Uterus (tissue), 4 donors: ENCODE measurements at places on chromosomes 5 and 9. TPM values are rescaled to one million over a fixed set of nuclear protein-coding genes. Genes with fewer than 3 reads are reported as not detected.

PLEKHG4B gene
- under 0.01 TPM for total RNA-seq

GRCh38 chr9:115601434-115601833 lies 483.5 kb upstream of the TNC start:
- no peak for DNase-seq
- no peaks in the 10 kb centered on the region for H3K27me3 ChIP-seq
- H3K4me3 ChIP-seq = no peak overlapping the region
- H3K27ac ChIP-seq = no peak overlapping the region
- H3K36me3 ChIP-seq = no peaks in the 10 kb centered on the region

- no peak for DNase-seq
- no peaks in the 10 kb centered on the region for H3K4me1 ChIP-seq
- no peak overlapping the region for H3K27ac ChIP-seq
- no peak overlapping the region for H3K4me3 ChIP-seq
- no peaks in the 10 kb centered on the region for H3K27me3 ChIP-seq
These were observed 24.9 kb downstream of the MELK start for GRCh38 chr9:36597412-36598178.

TOR1A gene
- total RNA-seq = 13.1 TPM

NOXA1 gene
- total RNA-seq = 13.3 TPM

DNA sequence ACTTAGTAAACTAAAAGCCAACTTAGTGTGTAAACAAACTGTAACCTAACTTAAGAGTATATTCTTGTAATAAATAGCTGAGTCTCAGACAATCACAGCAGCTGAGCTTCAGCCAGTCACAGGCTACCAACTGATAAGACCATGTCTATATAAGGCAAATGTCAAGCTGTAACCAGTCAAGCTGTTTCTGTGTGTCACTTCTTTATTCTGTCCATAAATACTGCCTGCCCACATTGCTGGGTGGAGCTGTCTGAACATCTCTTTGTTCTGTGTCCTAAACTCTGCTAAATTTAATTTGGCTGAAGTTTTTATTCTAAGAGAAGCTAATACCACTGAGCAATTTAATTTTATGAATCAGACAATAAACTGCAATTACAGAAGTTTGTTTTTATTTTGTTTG lies 412.1 kb upstream of the CDH10 start:
- no peak overlapping the region for H3K4me3 ChIP-seq
- no peak overlapping the region for H3K27ac ChIP-seq
- DNase-seq = no peak
- H3K4me1 ChIP-seq = no peaks in the 10 kb centered on the region
- no peaks in the 10 kb centered on the region for H3K27me3 ChIP-seq

- no peak overlapping the region for H3K27ac ChIP-seq
- no peaks in the 10 kb centered on the region for H3K27me3 ChIP-seq
- H3K4me3 ChIP-seq = no peak overlapping the region
- no peak for DNase-seq
These were observed 89.6 kb upstream of the LRRTM2 start for GRCh38 chr5:138964647-138965201.

DNA sequence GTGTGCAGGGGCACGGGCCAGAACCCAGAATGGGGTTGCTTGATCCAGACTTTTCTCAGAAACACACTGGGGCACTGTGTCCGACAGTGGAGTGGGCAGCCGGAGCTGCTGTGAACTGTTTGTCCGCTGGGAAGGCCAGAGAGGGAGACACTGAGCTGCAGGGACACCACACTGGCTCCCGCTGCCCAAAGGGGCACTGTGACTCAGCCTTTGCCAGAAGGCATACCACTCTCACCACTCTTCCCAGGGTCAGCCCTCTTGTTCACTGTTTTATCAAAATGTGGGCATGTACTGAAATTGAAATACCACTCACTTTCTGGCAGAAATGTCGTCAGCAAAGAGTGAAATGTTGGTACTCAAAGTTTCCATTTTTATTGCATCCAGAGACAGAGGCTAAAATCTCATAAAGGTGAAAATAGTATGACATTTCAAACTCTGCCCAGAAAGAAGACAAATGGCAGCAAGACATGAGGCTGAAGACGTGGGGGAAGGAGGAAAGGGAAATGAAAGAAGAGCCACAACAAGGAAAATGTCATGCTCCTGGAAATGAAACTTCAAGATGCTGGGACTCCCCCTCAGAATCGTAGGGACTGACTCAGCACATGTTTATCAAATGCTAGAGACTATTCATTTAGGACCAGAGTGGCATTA lies 4.5 kb upstream of the IL7R start:
- H3K4me1 ChIP-seq = no peaks in the 10 kb centered on the region
- DNase-seq = no peak
- H3K27ac ChIP-seq = no peak overlapping the region
- no peak overlapping the region for H3K4me3 ChIP-seq
- no peaks in the 10 kb centered on the region for H3K36me3 ChIP-seq
- H3K27me3 ChIP-seq = no peaks in the 10 kb centered on the region

- H3K4me1 ChIP-seq = no peaks in the 10 kb centered on the region
- no peaks in the 10 kb centered on the region for H3K36me3 ChIP-seq
- H3K27me3 ChIP-seq = no peaks in the 10 kb centered on the region
- H3K4me3 ChIP-seq = no peak overlapping the region
These were observed 138.8 kb downstream of the LRRC70 start for GRCh38 chr5:62717301-62717933.

- H3K36me3 ChIP-seq = no peaks in the 10 kb centered on the region
- H3K27me3 ChIP-seq = no peaks in the 10 kb centered on the region
- H3K4me3 ChIP-seq = no peak overlapping the region
- no peaks in the 10 kb centered on the region for H3K4me1 ChIP-seq
- no peak for DNase-seq
These were observed 636.0 kb downstream of the NR2F1-AS1 start for GRCh38 chr5:92944903-92945604.

- H3K4me3 ChIP-seq = no peak overlapping the region
- H3K27ac ChIP-seq = no peak overlapping the region
- no peaks in the 10 kb centered on the region for H3K36me3 ChIP-seq
- peaks cover 4% of the 10 kb centered on the region for H3K27me3 ChIP-seq
- DNase-seq = no peak
These were observed 230.6 kb downstream of the FSTL4 start for GRCh38 chr5:133381571-133382365.

- DNase-seq = no peak
- no peak overlapping the region for H3K27ac ChIP-seq
- peaks cover 5% of the 10 kb centered on the region for H3K4me1 ChIP-seq
These were observed 87.4 kb downstream of the ZNF608 start for GRCh38 chr5:124658867-124659557.

CRHBP gene
- total RNA-seq = not detected

SPINK7 gene
- total RNA-seq = not detected

GRCh38 chr5:159128070-159128541 lies 28.4 kb upstream of the EBF1 start:
- no peaks in the 10 kb centered on the region for H3K4me1 ChIP-seq
- DNase-seq = no peak
- H3K4me3 ChIP-seq = no peak overlapping the region
- no peaks in the 10 kb centered on the region for H3K36me3 ChIP-seq

DNA sequence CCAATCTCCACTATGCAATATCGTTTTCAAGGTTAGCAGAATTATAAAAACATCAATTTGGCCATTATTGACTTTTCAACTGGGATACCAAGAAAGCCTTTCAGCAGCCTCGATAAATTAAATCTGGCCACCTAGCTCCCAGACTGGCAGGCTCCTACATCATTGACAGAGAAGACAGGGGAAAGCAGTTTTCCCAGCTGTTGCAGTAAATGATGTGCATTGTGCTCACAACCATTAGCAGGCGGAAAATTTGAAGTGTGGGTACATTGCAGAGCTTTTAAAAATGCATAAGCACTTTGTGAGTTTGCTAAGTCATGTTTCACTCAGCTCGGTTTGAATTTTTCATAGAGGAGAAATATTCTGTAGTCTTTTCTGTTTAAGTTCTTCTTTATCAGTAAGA lies 297.9 kb downstream of the KCTD16 start:
- H3K4me3 ChIP-seq = no peak overlapping the region
- H3K27me3 ChIP-seq = no peaks in the 10 kb centered on the region
- no peak for DNase-seq

GRCh38 chr5:65774346-65774745 lies 52.3 kb downstream of the NLN start:
- H3K36me3 ChIP-seq = no peaks in the 10 kb centered on the region
- no peak overlapping the region for H3K27ac ChIP-seq
- H3K27me3 ChIP-seq = no peaks in the 10 kb centered on the region
- no peaks in the 10 kb centered on the region for H3K4me1 ChIP-seq
- DNase-seq = no peak
- no peak overlapping the region for H3K4me3 ChIP-seq

DNA sequence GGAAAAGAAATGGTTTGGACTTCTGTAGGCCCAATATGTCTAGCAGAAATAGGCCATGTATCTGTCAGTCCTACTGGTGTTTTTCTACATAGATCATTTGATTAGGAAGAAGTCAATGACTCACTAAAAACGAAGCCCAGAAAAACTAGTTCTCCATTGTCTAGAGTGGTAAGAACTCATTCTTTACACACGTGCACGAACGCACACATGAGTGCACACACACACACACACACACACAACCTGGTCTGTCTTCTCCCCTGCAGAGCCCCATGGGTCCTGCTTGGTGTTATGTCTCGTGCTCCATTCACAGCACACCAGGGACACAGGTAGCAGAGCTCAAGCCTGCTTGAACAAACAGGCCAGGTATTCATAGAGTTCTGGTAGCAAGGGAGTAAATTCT lies 14.9 kb upstream of the FCN1 start:
- no peak overlapping the region for H3K27ac ChIP-seq
- DNase-seq = no peak
- no peaks in the 10 kb centered on the region for H3K27me3 ChIP-seq
- no peak overlapping the region for H3K4me3 ChIP-seq
- H3K36me3 ChIP-seq = no peaks in the 10 kb centered on the region
- no peaks in the 10 kb centered on the region for H3K4me1 ChIP-seq

ADCY2 gene
- 4.6 TPM for total RNA-seq

DNA sequence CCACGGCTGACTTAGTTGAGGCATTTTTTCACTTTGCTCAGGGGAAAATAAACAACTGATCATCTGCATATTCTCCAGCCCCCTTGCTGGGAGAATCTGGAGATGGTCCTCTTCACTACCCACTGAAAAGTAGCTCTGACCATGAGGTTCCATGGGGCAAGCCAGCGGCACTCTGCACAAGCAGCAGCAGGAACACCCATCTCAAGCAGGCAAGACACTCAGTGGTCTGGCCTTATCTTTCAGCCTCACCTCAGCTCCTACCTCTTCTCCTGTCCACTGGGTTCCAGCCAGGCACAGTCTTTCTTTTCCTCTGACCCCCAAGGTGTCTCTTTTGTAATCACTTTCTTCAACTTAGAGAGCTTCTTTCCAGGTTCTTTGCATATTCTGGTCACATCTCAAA lies 280.8 kb upstream of the GRIA1 start:
- DNase-seq = no peak
- no peaks in the 10 kb centered on the region for H3K27me3 ChIP-seq
- no peak overlapping the region for H3K27ac ChIP-seq
- H3K4me1 ChIP-seq = no peaks in the 10 kb centered on the region
- H3K36me3 ChIP-seq = no peaks in the 10 kb centered on the region

RABGAP1 gene
- 81.2 TPM for total RNA-seq

DNA sequence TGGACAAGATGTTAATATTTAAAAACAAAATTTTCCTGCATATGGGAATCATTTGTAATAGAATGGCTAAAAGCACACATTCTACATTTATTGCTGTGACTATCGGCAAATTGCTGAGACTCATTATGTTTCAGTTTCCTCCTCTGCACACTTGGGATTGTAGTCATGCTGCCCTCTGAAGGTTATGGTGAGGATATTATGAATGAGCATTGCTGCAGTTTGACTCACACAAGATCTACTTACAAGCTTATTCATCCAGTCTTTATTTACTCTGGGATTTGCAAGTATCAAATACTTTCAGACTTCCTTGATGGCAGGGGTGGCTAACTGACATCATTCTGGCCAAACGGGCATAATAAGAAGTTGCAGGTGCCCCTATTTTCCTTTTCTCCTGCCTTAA lies 9.5 kb upstream of the NFIL3 start:
- H3K4me1 ChIP-seq = no peaks in the 10 kb centered on the region
- no peak overlapping the region for H3K27ac ChIP-seq
- no peak overlapping the region for H3K4me3 ChIP-seq
- H3K27me3 ChIP-seq = no peaks in the 10 kb centered on the region
- no peaks in the 10 kb centered on the region for H3K36me3 ChIP-seq

CCDC127 gene
- total RNA-seq = 2.6 TPM

DNA sequence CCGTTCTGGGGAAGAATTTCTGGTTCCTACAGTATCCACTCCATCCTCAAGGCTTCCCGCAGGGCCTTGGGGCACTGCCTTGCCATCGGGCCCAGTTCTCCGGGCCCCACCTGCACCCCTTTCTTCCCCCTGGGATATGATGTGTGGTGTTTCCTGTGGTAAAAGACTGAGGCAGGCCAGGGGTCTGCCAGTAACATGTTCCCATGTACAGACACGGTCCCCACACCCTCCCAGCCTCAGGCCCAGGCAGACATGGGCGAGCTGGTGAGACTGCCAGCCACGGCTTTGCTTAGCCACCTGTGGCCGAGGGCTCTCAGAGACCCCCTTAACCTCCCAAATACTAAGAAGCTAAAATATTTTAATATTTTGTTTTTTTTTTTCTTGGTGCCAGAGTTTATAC lies 46.0 kb downstream of the NDST1 start:
- no peak overlapping the region for H3K4me3 ChIP-seq
- no peak for DNase-seq
- no peak overlapping the region for H3K27ac ChIP-seq
- H3K4me1 ChIP-seq = no peaks in the 10 kb centered on the region
- no peaks in the 10 kb centered on the region for H3K27me3 ChIP-seq
- no peaks in the 10 kb centered on the region for H3K36me3 ChIP-seq

- no peaks in the 10 kb centered on the region for H3K27me3 ChIP-seq
- DNase-seq = peak; percentile 34
- H3K4me3 ChIP-seq = peak overlapping the region; percentile 70
- H3K4me1 ChIP-seq = no peaks in the 10 kb centered on the region
- H3K27ac ChIP-seq = peak overlapping the region; percentile 82
These were observed 488 bp downstream of the COL15A1 start for GRCh38 chr9:98944057-98944733.

GRCh38 chr5:74028406-74028805 lies 402.4 kb downstream of the ARHGEF28 start:
- no peak overlapping the region for H3K4me3 ChIP-seq
- no peaks in the 10 kb centered on the region for H3K27me3 ChIP-seq
- H3K27ac ChIP-seq = no peak overlapping the region
- no peaks in the 10 kb centered on the region for H3K4me1 ChIP-seq
- DNase-seq = no peak

DNA sequence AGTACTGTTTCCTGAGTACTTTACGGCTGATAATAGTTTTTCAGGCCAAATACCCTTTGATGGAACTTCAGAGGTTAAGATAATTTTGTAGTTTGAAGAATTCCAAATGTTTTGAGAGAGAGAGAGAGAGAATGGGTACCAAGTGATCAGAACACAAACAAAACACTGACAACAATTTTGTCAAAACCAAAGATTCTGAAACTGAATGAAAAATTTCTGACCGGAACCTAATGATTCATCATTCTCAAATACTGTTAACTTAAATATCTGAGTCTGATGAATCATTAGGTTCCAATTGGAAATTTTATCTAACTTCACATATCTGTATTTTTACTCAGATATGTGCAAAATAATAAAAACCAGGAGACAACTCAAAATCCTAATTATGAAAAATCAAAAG lies 4.0 kb downstream of the LMBRD2 start:
- H3K4me1 ChIP-seq = no peaks in the 10 kb centered on the region
- DNase-seq = no peak
- no peaks in the 10 kb centered on the region for H3K27me3 ChIP-seq
- no peak overlapping the region for H3K4me3 ChIP-seq
